ENCODE measurements at places on chromosomes 6 and 20.

GRCh38 chr6:150684161-150684560 is 84.5 kb downstream of the PLEKHG1 start:
- DNase-seq, result no peak

DNA sequence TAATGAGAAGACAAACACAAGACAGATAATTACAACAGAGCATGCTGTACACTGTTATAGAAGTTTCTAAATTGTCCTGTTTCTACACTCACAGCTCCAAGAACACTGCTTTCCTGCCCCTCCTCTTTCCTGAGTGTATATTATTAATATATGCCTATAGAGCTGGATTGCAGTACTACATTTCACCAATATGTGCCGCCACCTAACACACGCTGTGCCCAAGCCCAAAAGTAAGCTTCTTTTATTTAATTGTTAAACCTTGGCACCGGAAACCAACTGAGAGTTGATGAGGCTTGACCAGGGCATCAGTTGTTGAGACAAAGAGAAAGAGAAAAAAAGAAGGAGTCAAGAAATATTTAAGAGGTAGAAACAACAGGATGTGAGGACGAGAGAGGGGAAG is 16.0 kb upstream of the PTPRT start:
- DNase-seq, result no peak

GRCh38 chr20:59220161-59220560 is 56.5 kb downstream of the ZNF831 start:
- no peak for DNase-seq

GRCh38 chr20:46828471-46828870 is 66.2 kb upstream of the EYA2 start:
- no peak for DNase-seq

- DNase-seq, result no peak
Measured at GRCh38 chr6:67663105-67663895, 971.8 kb upstream of the ADGRB3 start.

- no peak for DNase-seq
Measured at GRCh38 chr6:3762852-3763251, 11.3 kb upstream of the PXDC1 start.

DNA sequence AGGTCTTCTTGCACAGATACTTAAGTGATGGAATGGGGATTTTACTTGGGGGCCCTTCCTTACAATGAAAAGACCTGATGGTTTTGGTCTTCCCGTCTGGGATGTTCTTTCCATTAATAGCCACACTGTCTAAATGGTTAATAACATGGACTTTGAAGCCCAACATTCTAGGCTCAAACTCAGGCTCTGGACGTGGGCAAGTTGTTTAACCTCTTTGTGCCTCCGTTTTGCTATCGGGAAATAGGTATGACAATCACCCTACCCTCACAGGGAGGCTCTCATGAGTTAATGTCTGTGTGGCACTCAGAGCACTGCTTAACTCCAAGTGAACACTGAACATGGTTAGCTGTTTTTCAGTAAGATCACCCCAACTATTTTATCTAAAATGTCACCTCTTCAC is 360.7 kb upstream of the FLRT3 start:
- DNase-seq, result no peak

DNA sequence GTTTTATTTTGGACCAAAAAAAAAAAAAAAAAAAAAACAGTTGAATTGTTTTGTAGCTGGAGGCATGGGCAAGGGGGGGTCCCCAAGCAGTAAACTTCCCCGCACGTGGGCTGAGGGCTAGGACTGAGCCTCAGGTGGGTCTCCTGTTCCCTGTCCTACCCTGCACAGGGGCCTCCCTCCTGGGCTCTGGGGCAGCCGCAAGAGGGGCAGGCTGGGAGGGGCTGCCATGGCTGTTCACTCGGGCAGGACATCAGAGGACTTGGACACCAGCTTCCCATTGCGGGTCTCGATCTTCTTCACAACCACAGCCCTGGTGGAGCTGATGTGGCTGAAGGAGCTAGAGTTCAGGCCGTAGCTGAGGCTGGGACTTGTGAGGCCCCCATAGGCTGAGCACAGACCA is 21.1 kb downstream of the SGK1 start:
- no peak for DNase-seq

GRCh38 chr6:42366011-42366705 is 85.6 kb downstream of the TRERF1 start:
- DNase-seq, result no peak

- DNase-seq, result no peak
Measured at GRCh38 chr6:96016334-96017069, 728 bp downstream of the FUT9 start.

GRCh38 chr6:76342611-76343160 is 270.2 kb upstream of the IMPG1 start:
- DNase-seq, result no peak

- DNase-seq, result no peak
Measured at GRCh38 chr6:125745281-125746018, 4.0 kb upstream of the HEY2 start.

GRCh38 chr6:156988276-156989158 is 211.3 kb downstream of the ARID1B start:
- DNase-seq, result no peak

GRCh38 chr6:85552652-85553051 is 41.0 kb downstream of the SNX14 start:
- no peak for DNase-seq

DNA sequence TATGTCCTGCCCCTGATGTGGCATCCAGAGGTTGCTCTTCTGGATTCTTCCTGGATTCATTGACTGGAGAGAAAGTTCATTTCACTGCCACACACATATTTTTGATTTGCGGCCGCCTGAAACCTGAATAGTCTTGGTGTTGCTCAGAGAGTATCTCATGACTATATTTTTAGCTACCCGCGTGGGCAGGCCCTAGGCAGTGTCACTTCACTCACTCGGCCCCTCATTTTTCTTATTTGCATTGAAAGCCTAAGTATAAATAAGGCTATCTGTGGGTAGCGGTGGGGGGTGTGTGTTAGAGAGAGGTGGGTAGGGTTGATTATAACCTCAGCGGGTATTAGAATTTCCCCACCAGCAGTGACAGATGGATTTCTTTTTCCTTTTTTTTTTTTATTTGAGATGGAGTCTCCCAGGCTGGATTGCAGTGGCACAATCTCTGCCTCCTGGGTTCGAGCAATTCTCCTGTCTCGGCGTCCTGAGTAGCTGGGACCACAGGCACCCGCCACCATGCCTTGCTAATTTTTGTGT is 113.5 kb downstream of the JARID2 start:
- DNase-seq, result no peak

DNA sequence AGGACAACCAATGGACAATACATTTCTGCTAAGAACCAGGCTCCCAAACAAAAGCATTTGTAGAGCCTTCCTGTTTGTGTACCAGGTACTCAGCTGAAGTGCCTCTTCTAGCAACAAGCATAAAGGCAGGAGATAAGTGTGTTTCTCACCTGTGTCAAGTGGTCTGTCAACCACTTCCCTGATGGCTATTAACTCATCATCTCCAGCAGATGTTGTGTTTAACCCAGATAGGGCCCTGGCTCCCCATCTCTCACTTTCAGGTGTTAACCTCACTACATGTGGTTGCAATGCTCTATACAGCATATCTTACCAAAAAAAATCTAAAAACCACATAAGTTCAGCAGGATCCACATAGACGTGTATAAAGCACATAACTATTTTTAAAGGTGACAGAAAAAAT is 9.6 kb upstream of the IL17A start:
- no peak for DNase-seq

DNA sequence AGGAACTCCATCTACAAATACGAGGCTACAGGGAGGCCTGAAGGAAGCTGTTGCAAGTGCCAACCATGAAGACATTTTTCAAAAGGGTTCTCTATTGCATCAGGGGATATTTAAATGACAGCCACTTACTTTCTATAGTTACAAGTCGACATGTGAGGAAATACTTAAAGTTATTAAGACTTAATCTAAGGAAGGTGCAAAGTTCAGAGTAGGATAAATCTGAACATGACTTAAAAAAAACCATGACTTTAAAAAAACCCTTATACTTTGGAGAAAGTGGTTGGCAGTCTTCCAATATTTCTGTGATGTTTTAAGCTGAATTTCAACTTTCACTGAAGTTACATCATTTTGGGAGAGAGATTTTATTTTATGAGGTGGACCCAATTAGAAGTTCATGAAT is 56.3 kb upstream of the EMILIN3 start:
- no peak for DNase-seq

GRCh38 chr6:169933839-169934698 is 182.6 kb downstream of the ERMARD start:
- DNase-seq, result peak; percentile 77

DNA sequence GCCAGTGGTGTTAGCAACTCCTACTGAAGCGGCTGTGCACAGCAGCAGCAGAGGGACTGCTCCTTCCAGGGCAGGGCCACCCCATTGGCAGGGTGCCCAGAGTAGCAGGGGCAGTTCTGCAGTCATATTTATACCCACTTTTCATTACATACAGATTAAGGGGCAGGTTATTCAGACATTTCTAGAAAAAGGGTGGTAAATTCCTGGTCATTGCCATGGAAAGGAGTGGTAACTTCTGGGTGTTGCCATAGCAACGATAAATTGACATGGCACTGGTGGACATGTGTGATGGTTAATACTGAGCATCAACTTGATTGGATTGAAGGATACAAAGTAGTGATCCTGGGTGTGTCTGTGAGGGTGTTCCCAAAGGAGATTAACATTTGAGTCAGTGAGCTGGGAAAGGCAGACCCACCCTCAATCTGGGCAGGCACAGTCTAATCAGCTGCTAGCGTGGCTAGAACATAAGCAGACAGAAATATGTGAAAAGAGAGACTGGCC is 45.0 kb downstream of the IYD start:
- DNase-seq, result no peak

GRCh38 chr6:42095776-42096541 is 45.6 kb downstream of the TAF8 start:
- no peak for DNase-seq

DNA sequence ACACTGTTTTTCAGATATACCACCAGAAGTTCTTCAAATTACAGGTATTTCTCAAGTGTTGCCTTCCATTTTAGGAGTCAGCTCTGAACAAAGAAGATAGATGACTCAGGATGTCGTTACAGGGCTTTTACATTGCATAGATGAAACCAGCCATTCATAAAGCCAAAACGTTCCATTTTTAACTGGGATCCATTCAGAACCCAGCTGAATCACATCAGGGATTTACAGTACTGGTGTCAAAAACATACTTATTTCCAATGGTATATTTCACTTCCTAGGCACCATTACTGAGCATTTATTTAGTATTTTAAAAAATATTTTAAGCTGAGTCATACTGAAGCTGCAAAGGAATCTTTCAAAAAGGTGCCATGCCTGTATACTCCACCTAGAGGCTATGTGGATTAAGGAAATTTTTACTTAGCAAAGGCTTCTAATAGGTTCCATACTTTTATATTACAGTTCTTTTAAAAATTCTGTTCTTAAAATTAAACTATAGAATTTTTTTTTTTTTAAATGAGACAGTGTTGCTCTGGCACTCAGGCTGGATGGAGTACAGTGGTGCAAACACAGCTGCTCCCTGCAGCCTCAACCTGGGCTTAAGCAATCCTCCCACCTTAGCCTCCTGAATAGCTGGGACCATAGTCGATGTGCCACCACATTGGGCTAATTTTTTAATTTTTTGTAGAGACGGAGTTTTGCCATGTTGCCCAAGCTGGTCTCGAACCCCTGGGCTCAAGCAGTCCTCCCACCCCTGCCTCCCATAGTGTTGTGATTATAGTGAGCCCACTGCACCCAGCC is 2.6 kb downstream of the ASF1A start:
- DNase-seq, result no peak

GRCh38 chr6:52251113-52251512 is 6.8 kb upstream of the IL17F start:
- DNase-seq, result no peak

DNA sequence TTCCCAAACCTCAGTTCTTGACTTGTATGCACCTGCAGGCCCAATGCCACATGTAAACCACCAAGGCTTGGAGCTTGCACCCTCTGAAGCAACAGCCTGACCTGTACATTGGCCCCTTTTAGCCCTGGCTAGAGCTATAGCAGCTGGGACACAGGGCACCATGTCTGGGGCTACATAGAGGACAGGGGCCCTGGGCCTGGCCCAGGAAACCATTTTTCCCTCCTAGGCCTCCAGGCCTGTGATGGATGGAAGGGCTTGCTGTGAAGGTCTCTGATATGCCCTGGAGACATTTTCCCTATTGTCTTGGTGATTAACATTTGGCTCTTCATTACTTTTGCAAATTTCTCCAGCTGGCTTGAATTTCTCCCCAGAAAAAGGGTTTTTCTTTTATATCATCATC is 64.6 kb downstream of the SLC35F1 start:
- DNase-seq, result no peak

GRCh38 chr20:3651204-3651962 is 11.8 kb downstream of the GFRA4 start:
- no peak for DNase-seq

DNA sequence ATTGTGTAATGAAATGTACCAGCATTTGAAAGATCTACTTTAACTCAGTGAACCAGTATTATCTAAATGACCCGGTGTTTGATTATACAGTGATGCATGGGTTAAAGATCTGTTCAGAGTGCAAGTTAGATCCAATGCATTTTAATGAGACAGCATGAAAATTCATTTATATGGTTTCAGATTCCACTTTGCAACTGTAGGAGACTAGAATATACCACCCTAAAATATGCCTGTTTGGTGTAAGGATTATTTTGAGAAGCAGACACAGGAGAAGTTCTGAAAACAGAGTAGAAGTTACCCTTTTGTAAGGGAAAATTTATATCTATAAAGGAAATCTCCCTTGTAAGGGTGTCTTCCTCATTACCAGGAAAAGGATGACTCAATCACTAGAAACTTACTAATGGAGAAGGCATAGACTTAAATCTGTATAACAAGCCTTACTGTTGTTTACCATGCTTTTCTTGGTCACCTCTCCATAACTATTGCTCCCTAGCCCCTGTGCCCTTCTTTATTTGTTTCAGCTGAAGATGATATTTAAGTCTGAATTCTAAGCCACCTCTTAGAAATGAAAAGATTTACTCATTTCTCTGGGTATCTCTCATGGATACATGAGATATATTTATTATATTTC is 105.4 kb downstream of the NCOA3 start:
- no peak for DNase-seq

DNA sequence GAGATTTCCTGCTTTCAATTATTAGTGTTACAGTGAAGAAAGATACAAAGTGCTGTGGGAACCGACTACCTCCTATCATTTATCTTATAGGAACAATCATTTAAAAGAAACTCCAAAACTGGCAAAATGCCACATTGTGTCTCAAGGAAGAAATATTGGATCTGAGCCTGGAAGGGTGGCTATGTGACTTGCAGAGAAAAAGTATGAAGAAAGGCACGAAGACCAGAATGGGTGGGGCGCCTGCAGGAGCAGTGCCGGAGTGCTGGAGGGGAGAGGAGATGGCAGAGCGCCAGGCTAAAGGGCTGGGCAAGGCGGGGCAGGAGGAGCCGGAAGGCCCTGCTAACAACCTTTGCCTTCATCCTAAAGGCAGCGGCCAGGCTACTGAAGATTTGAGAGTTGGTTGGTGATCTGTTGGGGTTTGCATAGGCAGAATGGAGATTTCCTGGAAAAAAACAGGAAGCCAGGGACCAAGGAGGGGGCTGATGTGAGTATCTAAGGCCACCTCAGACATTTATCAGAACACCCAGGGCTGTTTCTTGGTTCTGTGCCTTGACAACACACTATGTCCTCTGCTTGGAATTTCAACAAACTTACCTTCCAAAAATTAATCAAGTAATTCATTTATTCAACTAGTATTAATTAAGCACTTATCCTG is 125.6 kb downstream of the MAFB start:
- DNase-seq, result peak; percentile 88

Data from mucosa of gallbladder (tissue), 1 donor.